ENCODE measurements at places on chromosomes 16 and 17. TPM values are rescaled to one million over a fixed set of nuclear protein-coding genes. Genes with fewer than 3 reads are reported as not detected.

- peak; percentile 57 for DNase-seq
Measured at GRCh38 chr16:66904846-66905632, 13.6 kb downstream of the CDH16 start.

GRCh38 chr17:29619251-29619650 lies 3.5 kb downstream of the CORO6 start:
- peak; percentile 33 for DNase-seq

DNA sequence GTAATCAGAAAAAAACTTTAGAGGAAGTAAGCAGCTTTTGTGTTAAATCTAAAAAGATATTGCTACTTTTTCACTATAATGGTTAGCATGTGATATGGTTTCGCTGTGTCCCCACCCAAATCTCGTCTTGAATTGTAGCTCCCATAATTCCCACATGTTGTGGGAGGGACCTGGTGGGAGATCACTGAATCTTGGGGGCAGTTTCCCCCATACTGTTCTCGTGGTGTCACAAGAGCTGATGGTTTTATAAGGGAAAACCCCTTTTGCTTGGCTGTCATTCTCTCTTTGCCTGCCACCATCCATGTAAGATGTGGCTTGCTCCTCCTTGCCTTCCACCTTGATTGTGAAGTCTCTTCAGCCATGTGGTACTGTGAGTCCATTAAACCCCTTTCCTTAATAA lies 117.1 kb downstream of the KCNJ2 start:
- no peak for DNase-seq

GRCh38 chr16:9429646-9430330 lies 338.3 kb downstream of the HAPSTR1 start:
- DNase-seq, result no peak

The CDK3 gene
- 1.3 TPM for total RNA-seq

The GAS7 gene
- total RNA-seq, result 1.7 TPM

The KLHL10 gene
- total RNA-seq, result 0.13 TPM

Data from bronchial epithelial cell (primary cell).